NCI-H1436 (cell line): ENCODE measurements at places on chromosomes 4 and X.

DNA sequence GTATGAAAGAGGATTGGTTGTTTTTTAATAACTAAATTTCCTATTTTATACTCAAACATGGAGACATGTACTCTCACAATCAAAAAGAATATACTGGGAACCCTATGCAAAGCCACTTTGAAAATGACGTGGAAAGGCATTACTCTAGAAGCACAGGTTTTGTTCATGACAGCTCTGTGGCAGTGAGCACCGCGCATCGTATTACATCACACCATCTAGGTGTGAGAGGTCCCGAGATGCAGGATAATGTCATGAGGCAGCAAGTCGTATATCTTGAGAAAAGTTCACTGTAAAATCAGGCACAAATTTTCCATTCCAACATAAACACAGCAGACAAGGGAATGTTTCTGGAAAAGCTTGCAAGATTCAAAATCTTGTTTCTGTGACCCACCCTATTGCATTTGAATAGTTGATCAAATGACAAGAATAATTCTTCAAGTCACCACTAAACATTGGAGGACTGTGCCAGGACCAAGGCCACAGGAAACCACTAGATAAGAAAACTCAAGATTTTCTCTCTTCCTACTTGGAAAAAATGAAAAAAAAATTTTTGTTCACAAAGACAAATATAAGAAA, 127.6 kb downstream of the LDB2 start:
- DNase-seq = no peak

DNA sequence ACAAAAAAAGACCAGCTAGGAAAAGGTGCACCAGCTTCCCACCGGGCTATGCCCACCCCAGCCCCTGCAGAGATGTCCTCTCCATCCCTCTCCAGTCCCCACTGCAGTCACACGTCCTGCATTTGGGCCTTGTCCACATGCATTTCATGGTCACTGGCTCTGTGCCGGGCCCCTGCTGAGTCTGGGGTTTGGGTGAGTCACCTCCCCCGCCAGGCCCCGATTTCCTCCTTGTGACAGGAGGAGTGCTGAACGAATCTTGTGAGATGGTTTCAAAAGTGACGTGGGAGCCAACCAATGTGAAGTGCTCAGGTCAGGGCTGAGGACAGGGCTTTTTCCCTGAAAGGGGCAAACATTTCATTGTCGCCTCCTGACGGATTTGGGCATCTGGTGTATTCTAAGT, 7.1 kb downstream of the CPZ start:
- no peak for DNase-seq

DNA sequence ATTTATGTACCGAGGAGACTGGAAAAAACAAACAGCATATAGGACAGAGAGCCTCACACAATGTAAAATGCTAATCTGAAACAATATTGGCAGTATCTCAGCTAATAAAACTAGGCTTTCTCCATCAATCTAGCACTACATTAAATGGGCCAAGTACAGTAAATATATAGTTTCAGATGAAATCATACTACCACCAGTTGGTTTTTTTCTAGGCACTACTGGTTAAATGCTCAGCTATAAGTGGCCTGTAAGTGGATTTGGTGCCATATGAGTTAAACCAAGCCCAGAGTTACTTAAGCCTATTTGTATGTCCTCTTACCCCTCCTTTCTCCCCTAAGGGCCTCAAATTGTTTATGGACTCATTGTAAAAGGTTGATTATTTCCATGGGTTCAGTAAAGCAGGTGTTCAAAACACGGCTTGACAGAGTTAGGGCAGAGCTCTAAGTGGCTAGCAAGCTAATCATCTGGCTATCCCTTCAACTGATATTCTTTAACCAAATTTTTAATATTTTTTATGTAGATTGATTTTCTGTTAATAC, 57.5 kb downstream of the FAM13A start:
- DNase-seq = peak; percentile 92

DNA sequence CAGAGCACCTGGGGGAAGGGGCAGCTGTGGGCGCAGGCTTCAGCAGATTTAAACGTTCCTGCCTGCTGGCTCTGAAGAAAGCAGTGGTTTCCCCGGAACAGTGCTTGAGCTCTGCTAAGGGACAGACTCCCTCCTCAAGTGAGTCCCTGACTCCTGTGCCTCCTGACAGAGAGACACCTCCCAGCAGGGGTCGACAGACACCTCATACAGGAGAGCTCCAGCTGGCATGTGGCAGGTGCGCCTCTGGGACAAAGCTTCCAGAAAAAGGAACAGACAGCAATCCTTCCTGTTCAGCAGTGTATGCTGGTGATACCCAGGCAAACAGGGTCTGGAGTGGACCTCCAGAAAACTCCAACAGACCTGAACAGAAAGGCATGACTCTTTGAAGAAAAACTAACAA, 68.1 kb downstream of the ZC4H2 start:
- DNase-seq = no peak

DNA sequence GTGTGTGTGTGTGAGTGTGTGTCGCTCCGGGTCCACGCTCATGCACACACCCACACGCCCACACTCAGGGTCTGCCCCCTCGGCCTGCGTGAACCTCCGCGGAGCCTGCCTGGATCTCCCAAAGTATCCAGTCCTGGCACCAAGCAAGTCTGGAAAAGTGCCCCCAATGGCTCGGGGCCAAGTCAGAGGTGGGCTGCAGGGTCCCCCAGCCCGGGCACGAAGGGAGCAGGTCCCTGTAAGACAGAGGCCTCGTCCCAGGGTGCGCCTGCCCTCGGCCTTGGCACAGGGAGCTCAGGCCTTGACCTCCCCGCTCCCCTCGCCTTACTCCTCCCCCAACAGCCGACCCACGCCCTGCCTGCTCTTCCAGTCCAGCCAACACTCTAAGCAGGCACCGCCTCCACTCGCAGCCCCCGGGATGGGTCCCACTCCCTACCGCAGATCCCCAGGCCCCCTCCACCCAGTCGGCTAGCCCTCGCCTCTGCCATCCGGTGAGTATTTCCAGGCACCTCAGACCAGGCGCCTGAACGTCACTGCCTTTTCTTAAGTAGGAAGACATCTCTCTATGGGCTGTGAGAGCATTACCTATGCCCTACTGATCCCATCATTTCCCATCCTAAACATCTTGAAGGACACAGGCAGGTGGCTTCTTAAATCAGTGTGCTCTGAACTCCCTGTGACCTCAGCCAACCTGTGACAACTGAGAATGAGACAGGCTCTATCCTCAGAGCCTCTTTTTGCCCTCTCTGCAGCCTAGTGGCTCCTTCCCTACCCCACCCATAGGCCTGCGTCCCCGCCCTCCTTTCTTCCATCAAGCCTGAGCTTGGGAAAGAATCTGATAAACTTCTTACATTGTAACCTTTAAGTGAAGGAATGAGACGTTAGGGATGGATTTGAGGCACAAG, 704 bp downstream of the FAM114A1 start:
- no peak for DNase-seq

- no peak for DNase-seq
These were observed 10.3 kb downstream of the HADH start for GRCh38 chr4:107999932-108000539.

GRCh38 chr4:66691101-66691500, 854.2 kb downstream of the CENPC start:
- no peak for DNase-seq

DNA sequence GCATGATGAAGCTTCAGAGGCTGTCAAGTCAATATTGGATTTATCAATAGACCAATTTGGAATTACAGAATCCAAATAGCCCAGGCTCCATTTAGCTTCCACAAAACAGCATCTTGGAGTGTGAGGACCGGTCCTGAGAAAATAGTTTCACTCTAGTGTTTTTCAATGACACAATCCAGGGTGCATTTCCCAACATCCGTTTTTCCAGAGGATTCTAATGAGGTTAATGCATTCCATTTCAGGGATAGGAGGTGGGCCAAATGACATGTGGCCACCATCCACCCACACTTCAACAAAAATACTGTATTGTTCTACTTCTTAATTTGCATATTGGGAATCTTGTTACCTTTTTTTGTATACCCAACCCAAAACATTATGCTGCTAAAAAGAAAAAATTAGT, 229.8 kb upstream of the LDB2 start:
- DNase-seq = no peak

GRCh38 chrX:31649201-31649600, 577.4 kb upstream of the FTHL17 start:
- DNase-seq = no peak

GRCh38 chrX:26597981-26598380, 382.0 kb downstream of the MAGEB5 start:
- DNase-seq = no peak

DNA sequence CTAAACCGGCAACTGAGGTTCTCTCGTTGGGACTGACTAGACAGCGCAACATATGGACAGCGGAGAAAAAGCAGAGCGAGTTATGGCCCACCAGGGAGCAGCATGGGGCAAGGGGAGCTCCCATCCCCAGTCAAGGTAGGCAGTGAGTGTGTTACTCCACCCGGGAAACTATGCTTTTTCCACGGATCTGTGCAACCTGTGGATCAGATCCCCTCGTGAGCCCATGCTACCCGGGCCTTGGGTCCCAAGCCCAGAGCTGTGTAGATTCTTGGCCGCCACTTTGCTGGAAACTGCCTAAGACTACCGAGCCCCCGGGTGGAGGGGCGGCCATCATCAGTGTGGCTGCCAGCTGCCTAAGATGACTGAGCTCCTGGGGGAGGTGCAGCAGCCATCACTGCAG, 140.9 kb downstream of the PAPSS1 start:
- DNase-seq = peak; percentile 7

GRCh38 chr4:46124773-46125413, 1.0 kb upstream of the GABRG1 start:
- DNase-seq = no peak

DNA sequence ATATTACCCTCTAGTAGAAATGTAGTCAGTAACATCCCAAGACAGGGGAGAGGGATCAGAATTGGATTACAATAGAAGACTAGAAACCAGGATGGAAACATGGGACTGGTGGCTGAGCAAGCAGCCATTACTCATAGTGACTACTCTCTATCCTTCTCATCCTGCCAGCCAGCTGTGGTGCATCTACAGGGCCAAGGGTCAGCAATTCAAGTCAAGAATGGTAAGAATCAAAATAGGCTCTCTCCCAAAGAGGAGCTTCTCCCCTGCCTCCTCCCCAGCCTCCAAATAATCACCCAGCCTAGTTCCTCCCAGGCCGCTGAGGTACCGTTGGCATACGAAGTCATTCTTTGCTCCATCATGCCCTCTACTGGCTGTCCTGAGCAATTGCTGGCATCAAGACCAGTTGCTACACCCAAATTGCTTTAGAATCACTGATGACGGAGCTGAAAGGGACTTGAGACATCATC, 19.4 kb downstream of the AWAT2 start:
- DNase-seq = peak; percentile 65

DNA sequence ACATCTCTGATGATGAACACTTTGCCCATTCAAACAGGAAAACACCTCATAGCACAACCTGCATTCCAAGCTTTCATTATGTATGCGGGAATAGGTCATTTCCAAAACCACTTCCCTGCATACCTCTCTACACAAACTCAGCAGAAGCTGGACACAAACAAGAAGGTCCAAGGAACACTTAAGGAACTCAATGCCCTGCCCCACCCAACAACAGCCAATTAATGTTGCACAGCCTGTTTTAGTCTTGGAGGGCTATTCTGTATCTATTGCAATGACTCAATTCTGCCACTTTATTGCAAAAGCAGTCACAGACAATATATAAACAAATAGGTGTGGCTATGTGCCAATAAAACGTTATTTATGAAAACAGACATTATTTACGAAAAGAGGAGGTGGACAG, 16.7 kb downstream of the OPHN1 start:
- no peak for DNase-seq

GRCh38 chr4:38455092-38455862, 208.7 kb upstream of the KLF3 start:
- no peak for DNase-seq

- DNase-seq = no peak
These were observed 891 bp downstream of the CISD2 start for GRCh38 chr4:102869569-102870197.

DNA sequence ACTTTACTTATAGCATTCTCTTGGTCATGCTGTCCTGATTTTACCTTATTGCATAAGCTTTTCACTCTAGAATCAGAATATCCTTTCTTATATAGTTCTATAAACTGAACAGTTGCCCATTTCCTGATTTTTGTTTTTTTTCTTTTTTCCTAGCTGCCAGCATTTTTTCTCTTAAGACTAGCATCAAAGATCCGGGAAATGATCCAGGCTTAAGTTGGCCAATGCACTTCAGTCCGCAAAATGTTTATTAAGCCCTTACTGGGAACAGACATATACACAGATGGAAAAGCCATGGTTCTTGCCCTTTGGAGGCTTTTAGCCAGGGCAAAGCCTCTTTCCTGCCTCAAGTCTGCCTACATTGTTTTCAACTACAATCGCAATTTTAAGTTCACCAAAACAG, 10.1 kb upstream of the BMP2K start:
- DNase-seq = no peak

- DNase-seq = no peak
These were observed 540.0 kb upstream of the NR3C2 start for GRCh38 chr4:148982200-148982599.

- no peak for DNase-seq
These were observed 98.8 kb upstream of the METTL14 start for GRCh38 chr4:118586357-118586790.

DNA sequence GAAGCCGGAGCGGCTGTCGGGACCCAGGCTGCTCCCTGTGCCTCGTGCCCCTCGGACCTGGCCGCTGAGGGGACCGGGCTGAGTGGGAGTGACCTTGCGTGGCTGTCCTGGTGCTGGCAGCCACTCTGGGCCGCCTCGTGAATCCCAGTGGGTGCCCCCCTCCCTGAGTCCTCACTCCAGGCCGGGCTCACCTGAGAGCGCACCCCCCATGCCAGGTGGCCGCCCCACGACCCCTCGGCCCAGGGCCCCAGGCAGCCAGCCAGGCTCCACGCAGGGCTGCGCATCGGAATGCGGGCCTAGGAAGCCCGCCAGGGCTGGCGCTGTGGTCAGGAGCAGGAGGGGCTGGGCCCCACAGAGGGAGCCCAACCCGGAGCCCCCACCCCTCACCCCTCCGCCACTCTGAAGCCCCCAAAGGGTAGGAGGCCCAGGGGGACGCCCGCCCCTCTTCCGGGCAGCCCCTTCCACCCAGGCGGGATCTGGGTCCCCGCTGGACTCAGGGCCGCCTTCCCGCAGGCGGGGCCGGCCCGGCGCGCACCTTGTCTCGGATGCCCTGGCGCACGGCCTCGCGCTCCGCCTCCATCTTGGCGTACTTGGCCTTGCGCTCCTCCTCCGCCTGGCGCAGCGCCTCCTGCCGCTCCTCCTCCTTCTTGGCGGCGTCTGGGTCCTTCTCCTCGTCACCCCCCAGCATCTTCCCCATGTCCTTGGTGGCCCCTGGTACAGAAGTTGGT, 33.9 kb downstream of the CPLX1 start:
- DNase-seq = no peak

- DNase-seq = no peak
These were observed 954.4 kb downstream of the FAT4 start for GRCh38 chr4:126269106-126269505.

- DNase-seq = no peak
These were observed 87.9 kb downstream of the TSPAN7 start for GRCh38 chrX:38649221-38649620.
